ENCODE measurements at places on chromosomes 7 and 10. TPM values are rescaled to one million over a fixed set of nuclear protein-coding genes. Genes with fewer than 3 reads are reported as not detected.

Gene RADIL
- 0.16 TPM for total RNA-seq

Gene AVL9
- total RNA-seq = 40.8 TPM

Gene CALHM3
- not detected for total RNA-seq

Gene FGFBP3
- total RNA-seq = 2.4 TPM

Gene OGDHL
- 3.7 TPM for total RNA-seq

Gene GIMAP5
- total RNA-seq = 46.7 TPM

Gene KCNIP2
- 3.2 TPM for total RNA-seq

Gene MYOF
- total RNA-seq = 33.2 TPM

Gene BTRC
- total RNA-seq = 18.2 TPM

Gene DYNC1I1
- not detected for total RNA-seq

Gene TMEM196
- total RNA-seq = not detected

Gene FAS
- total RNA-seq = 20.7 TPM

Gene LRRTM3
- total RNA-seq = not detected

Gene ST8SIA6
- not detected for total RNA-seq

Gene HEPACAM2
- not detected for total RNA-seq

Gene ANKIB1
- total RNA-seq = 50.4 TPM

Gene ERVW-1
- not detected for total RNA-seq

Gene ARHGEF35
- total RNA-seq = 3.6 TPM

Gene CXCL12
- total RNA-seq = not detected

Gene TCAF2
- 38.6 TPM for total RNA-seq

Gene CPED1
- not detected for total RNA-seq

Gene CRPPA
- 1.4 TPM for total RNA-seq

Gene ELFN1
- total RNA-seq = not detected

Gene ADAM8
- total RNA-seq = 220 TPM

Gene GJD4
- total RNA-seq = not detected

Gene GRID1
- not detected for total RNA-seq

Gene CHRM2
- not detected for total RNA-seq

Gene ABCB1
- 1.9 TPM for total RNA-seq

Gene MMD2
- total RNA-seq = not detected

Gene USP6NL
- total RNA-seq = 0.50 TPM

Gene UMAD1
- 16.0 TPM for total RNA-seq

Gene KIAA1217
- total RNA-seq = 0.62 TPM

Gene JAKMIP3
- 1.3 TPM for total RNA-seq

Gene ANK3
- 14.4 TPM for total RNA-seq

Gene FGFR2
- total RNA-seq = not detected

Gene KCNH2
- total RNA-seq = 0.41 TPM

Gene HYAL4
- total RNA-seq = not detected

Gene VIPR2
- 4.2 TPM for total RNA-seq

Gene GPR37
- not detected for total RNA-seq

Gene FANK1
- 0.44 TPM for total RNA-seq

Gene IFIT1
- 0.09 TPM for total RNA-seq

Gene VSIR
- total RNA-seq = 61.9 TPM

Gene ZNF212
- 20.1 TPM for total RNA-seq

Gene LFNG
- 41.0 TPM for total RNA-seq

Gene ZNF775
- 4.5 TPM for total RNA-seq

Gene SLC39A12
- total RNA-seq = not detected

Gene MYH16
- not detected for total RNA-seq

Gene AGMO
- total RNA-seq = not detected

Gene KCND2
- not detected for total RNA-seq

Gene TRIP6
- 38.5 TPM for total RNA-seq

Gene NPC1L1
- not detected for total RNA-seq

Data from activated T-helper 2 cell treated with anti-CD3 and anti-CD28 coated beads, Interferon-gamma antibody, Interleukin-2, Interleukin-4, amounts not matched to agents 10 μg/mL and 5 μg/mL and 100 μg/mL, durations not matched to agents 14 hours and 24 hours and 36 hours (primary cell).